Activated T-cell treated with anti-CD3 and anti-CD28 coated beads for 48 hours (primary cell): ENCODE measurements at places on chromosomes 13 and 19.
A peak's percentile ranks its signal among the peaks of the same experiment; 100 is the strongest.

DNA sequence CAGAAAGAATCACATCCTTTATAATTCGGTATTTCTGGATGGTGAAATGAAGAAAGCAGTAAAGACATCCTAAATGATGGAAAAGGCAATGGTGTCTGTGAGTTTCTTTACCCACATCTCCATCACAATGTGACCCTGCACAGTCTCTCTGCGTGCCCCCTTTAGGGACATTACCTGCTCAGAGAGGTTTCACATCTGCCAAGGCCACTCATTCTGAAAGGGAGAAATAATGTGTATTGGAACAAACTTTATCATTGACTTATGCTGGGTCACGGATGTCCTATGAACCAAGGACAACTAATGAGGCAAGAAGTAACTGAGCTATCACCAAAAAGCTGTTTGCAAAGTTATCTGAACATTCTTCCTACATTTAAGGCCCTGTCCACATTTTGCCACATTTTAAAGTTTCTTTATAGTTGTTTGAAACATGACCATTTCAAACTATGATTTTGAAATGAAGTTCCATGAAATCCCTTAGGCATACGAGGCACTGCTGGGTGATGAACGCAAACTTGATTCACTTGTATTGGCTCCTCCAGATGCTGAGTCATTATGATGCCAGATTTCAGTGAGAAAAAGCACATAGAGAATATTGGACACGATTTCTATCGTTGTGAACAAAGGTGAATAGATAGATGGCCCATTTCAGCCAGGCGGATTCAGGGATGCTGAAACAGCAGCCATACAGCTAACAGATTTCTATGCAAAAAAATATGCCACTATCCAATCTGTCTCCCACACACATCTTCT, 63.5 kb upstream of the HMGB1 start:
- no peak for DNase-seq

DNA sequence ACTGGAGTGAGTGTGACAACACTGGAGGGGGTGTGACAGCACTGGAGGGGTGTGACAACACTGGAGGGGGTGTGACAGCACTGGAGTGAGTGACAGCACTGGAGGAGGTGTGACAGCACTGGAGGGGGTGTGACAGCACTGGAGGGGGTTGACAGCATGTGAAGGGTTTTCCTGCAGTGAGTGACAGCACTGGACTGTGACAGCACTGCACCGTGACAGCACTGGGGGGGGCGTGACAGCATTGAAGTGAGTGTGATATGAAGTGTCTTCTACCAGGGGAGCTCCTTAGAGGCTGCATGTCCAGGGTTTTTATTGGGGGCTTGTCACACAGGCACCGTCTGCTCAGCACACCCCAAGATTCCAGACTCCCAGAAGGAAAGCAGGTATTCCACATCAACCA, 274.8 kb downstream of the TEX29 start:
- no peak for DNase-seq

- DNase-seq = peak; percentile 11
Measured at GRCh38 chr13:48505597-48506091, 27.2 kb downstream of the RCBTB2 start.

- no peak for DNase-seq
Measured at GRCh38 chr13:23739596-23739995, 149.6 kb downstream of the MIPEP start.

- peak; percentile 8 for DNase-seq
Measured at GRCh38 chr19:46181388-46181779, 33.3 kb downstream of the IGFL2 start.

DNA sequence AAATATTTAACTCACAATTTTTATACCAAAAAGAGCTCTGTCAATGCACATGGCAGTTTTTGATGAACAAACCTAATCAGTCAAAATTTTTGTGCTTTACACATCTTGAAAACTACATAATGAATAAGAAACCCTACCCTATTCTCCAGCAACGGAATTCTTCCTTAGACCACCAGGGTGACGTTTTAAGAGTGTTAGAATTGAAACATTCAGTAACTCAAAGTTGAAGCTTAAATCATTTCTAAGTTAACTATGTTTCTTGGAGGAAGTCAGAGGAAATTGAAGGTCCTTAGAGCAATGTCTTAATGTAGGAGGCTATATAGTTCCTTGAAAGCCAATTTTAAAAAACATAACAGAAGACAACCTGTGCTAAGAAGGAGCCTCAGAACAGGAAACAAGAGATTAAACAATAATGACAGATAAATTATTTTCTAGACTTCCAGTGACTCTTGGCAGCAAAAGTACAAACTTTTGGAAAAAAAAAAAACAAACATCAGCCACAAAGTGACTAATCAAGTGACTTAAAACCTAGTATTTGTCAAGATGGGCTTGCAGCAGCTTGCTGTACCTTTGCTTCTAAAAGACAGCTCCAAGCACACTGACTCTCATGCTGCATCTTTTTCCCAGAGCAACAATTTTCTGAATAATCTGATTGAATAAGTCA, 6.2 kb downstream of the SPRY2 start:
- DNase-seq = no peak
